Posterior cingulate gyrus (tissue), 11 donors: ENCODE measurements at places on chromosomes 1 and 21.

DNA sequence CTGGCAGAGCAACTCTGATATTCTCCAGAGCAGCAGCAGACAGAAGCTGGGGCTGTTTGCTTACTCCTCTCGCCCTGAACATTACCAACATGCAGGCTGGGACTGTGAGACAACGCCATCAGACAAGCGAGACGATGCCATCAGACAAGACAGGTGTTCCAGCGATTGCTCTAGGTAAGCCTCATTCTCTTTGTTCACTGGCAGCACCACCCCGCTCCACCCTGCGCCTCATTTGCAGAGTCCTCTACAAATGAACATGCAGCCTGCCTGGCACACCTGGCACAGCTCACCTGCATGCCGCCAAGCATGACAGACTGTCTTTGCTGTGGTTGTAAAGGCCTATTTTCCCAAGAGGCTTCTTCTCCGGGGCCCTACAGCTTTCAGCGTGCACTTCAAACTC lies 346.2 kb downstream of the SMYD3 start:
- DNase-seq = no peak

GRCh38 chr1:151504252-151504651 lies 6.9 kb upstream of the CGN start:
- no peak for DNase-seq

DNA sequence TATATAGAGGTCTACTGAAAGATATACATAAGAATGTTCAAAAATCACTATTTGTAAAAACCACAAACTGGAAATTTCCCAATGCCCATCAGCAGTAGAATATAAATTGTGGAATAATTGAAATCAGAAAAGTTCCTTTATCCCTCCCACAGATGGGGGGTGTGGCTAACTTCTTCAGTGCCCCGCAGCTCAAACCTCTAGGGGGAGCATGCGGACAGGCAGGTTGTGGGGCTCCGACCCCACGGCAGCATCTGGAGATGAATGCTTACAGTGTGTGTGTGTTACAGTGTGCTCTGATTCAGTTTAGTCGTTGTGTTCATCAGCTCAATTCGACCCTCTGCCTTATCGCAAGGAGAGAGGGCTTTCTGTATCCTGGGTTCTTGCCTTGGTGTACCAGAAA lies 262.1 kb upstream of the LRRC7 start:
- DNase-seq = no peak

DNA sequence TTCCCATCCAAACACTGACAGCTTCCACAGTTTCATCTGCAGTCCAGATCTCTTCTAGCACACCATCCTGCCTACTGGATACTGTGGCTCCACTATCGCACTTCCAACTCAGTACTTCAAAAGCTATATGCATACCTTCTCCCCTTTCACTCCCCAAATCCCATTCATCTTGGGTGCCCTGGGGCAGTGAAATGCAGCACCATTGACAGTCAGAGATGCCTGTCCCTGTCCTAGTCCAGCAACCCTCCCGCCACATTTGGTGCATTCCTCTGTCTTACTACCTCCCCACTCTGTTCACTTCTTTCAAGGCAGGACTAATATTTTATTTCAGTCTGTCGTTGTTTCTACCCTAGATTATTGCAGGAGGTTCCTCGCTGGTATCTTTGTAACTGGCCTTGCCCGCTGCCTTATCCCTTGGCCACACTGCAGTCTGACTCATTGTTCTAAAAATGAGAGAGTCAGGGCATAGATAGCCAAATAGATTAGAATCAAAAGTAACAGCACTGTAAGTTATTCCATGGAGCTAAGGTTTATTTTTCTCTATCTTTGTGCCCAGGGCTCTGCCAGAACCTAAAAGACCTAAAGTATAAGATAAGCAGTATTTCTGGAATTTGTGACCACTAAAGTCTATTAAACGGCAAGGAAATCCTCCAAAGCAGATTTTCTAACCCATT lies 96.7 kb downstream of the ESRRG start:
- no peak for DNase-seq

- DNase-seq = no peak
Measured at GRCh38 chr1:245999697-246000637, 507.1 kb downstream of the SMYD3 start.

- DNase-seq = no peak
Measured at GRCh38 chr1:162430583-162430982, 18.6 kb upstream of the SH2D1B start.

DNA sequence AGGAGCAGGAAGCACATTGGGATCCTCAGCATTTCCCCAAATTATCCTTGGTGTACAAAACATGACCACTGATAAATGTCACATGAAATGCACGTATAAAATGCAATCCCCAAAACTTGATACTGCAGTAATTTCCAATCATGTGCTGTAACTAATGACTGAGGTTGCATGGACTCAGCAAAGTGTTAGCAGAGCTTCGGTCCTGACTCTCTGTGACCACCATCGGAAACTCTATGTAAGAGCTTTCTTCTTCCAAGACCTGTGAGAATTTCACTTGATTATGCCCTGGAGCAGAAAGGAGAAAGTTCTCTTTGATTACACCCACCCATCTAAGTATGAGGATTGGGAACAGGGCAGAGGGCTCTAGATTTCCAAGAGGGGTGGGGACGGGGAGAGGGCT lies 908 bp downstream of the CD53 start:
- no peak for DNase-seq

DNA sequence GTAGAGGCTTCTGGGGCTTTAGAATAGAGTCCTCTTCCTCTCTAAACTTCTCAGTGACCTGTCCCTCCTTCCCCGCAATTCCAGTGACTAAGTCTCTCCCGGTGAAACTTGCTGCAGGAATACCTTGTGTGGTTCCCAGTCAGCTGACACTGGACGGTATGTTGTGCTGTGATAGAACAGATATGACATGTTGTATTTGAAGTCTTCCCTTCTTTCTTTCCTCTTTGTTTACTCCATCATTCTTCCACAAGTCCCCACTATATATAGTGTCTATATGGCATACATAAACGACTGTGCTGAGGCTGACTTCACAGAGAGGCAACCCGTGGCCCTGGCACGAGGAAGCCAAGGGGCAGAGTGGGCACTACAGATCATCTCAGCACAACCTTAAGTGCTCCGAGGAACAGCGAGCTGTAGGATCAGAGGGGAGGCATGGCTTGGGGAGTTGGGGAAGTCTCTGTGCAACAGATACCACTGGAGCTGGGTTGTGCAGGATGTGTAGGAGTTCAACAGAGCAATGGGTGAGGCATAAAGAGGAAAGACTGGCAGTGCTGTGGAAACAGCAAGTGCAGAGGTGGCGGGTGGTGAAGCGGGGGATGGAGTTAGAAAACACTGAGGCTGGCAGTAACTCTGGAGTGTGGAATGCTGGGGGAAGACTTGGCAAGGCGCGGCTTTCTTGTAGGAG lies 237.8 kb downstream of the TRABD2B start:
- no peak for DNase-seq

GRCh38 chr1:222792744-222793143 lies 22.1 kb upstream of the DISP1 start:
- no peak for DNase-seq

DNA sequence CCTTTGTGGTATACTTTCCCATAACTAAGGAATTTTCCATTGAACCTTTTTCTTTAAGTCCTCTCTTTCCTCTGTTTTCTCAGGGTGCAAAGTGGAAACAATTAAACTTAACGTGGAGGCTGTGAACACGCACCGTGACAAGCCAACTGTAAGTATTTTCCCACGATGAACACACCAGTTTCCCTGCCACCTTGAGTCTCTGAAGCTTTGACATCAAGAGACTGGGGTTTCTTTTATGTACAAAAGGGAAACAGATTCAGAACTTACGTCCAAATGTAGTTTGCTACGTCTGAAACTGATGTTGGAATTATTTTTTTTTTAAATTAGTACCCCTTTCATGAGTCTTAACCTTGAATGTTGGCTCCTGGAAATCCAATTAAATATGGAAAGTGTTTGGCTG lies 17.2 kb upstream of the C4BPB start:
- no peak for DNase-seq

- DNase-seq = peak; percentile 50
Measured at GRCh38 chr1:19650416-19651140, 6.5 kb downstream of the NBL1 start.

DNA sequence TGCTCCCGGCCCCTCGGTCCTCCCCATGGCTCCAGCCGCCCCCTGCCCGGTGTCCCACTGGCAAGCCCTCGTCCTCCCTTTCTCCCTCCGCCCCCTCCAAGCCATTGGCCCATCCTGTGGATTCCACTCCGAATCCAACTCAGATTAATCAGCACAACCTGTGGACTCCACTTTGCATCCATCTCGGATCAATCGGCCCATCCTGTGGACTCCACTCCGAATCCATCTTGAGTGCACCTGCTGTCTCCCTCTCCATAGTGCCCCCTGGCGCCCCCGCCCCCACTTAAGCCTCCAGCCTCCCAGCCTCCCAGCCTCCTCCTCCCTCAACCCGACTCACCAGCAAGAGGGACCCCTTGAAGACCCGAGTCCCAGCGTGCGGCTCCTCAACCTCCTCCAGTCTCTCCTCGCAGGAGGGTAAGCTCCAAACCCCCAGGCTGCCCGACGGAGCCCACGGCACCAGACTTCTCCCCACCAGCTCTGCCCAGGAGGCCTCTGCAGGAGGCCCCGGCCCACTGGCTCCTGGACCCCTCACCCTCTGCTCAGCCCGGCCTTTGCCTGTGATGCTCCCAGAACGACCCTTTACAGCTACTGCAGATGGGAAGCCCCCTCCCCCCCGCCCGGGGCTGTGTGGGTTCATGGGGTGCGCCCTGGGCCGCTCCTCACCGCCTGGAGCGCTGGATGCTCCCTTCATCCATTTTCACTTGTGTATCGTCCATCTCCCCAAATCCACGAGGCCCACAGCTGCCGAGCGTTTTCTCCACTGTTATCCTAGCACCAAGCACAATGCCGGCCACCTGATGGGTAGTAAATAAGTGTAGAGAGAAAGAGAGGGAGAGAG lies 40.6 kb upstream of the TSPEAR start:
- DNase-seq = no peak

- DNase-seq = no peak
Measured at GRCh38 chr1:225573216-225573615, 79.7 kb downstream of the ENAH start.

GRCh38 chr21:31606081-31606874 lies 53.2 kb upstream of the SOD1 start:
- DNase-seq = no peak

- no peak for DNase-seq
Measured at GRCh38 chr1:212182579-212182978, 102.6 kb upstream of the PPP2R5A start.

GRCh38 chr1:98002288-98002687 lies 81.5 kb upstream of the DPYD start:
- no peak for DNase-seq

DNA sequence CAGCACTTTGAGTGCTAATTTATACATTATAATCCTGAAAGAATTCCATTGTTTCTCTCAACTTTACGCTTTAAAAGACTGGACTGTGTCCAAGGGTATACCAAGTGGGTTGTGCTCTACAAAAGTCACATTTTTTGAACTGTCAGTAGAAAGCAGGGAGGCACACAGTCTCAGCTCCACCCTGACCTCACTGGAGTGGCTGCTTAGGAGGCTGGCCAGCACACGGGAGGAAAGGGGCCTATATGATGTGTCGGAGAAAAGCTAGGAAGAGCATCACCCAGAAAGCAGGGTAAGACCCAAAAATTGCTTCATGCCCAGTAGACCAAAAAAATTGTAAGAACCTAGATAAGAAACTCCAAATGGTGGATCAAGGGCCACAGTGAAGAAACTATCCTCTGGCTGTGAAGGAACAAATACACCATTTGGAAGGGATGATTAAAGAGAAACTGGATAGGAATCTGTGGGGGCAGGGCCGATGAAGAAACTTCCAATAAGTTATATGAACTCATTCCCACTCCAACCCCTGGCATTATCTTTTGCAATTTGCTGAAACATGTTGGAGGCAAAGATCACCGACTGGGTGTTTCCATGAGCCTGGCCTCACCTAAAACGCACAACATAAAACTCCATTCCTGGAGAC lies 1.9 kb downstream of the S100A10 start:
- no peak for DNase-seq

DNA sequence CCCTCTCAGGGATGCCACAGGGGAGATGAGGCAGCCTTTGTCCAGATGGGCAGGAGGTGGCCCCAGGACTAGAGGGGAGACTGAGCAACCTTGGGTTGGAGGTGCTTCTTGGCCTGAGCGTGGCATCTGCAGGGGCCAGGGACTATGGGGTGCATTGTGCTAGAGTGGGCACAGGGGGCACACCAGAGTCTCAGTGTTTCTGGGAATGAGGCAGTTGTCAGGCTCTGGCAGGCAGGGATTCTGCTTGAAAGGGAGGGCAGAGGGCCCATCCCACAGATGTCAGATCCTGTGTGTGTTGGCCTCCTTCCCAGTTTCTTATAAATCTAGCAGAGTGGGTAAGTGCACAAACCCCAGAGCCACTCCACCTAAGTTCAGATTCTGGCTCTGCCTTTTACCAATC lies 13.7 kb downstream of the LGR6 start:
- no peak for DNase-seq

GRCh38 chr1:156691191-156691590 lies 14.0 kb upstream of the NES start:
- no peak for DNase-seq

DNA sequence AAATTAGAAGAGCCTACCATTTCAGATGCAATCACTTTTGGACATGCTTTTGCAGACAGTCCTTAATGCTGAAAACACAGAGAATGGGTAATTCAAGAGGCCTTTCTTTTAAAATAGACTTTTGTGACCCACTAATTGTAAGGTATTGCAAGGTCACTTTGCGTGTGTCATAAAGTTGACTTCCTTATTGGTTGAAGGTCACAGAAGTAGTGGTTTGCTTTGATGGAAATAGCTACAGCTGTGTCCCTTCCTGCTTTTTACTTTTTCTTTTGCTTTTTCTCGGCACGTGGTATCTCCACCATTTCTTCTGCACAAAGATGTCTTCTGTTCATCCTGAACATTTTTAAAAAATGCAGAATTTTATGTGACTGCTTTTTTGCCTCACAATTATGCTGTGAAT lies 146.8 kb downstream of the DYRK1A start:
- DNase-seq = no peak

GRCh38 chr1:37634244-37634991 lies at the start of gene RSPO1:
TSS of gene RSPO1 (minus strand) at chr1:37634892. CDS start at chr1:37629661, 5,231 bp downstream.
- DNase-seq = no peak

- DNase-seq = no peak
Measured at GRCh38 chr1:12678350-12678749, 34.5 kb downstream of the AADACL4 start.

GRCh38 chr1:208834381-208835096 lies 590.4 kb upstream of the PLXNA2 start:
- DNase-seq = no peak

GRCh38 chr1:44596511-44596910 lies 77.8 kb downstream of the TMEM53 start:
- DNase-seq = no peak
